ENCODE measurements at places on chromosomes 16 and 17.

DNA sequence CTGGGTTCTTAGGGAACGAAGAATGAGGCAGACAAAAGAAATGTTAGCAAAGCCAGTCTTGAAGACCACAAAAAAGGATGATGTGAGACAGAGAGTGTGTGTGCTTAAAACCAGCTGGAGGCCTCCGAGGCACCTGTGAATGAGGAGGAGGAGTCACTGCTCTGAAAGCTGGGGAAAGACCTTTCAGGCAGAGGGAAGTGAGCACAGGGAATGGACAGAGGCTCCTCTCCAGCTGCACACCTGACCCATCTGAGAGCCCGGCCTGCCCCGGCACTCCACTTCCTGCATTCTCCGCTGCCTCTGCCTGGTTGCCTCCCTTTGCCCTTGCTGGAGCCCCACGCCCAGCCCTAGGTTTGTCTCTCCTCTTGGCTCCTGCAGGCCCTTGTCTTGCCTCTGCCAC lies 55.2 kb upstream of the SREBF1 start:
- no peak for DNase-seq

GRCh38 chr16:85176541-85177447 lies 64.5 kb upstream of the CIBAR2 start:
- DNase-seq = no peak

DNA sequence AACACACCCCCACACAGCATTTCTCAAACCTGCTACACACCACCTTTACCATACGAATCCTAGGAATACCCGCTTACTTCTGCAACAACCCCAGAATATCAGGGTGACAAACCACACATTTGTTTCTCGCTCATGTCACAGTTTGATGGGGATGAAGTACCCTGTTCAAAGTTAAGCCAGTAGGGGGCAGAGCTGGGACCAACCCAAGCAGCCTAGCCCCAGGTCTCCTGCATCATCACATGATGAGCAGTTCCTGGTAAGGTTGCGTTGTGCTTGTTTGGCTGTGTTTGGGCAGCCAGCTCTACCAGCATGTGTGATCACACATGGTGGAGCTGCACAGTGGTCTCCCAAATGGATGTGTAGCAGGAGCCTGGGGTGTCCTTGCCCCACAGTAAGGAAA lies 103.6 kb upstream of the C16orf82 start:
- no peak for DNase-seq

- DNase-seq = no peak
These were observed 2.8 kb downstream of the SHMT1 start for GRCh38 chr17:18360518-18360917.

GRCh38 chr17:78767806-78768205 lies 14.3 kb downstream of the CYTH1 start:
- DNase-seq = no peak
